Mesenteric fat pad (tissue), 1 donor: ENCODE measurements at places on chromosomes 13 and 19. TPM values are rescaled to one million over a fixed set of nuclear protein-coding genes. Genes with fewer than 3 reads are reported as not detected.

DNA sequence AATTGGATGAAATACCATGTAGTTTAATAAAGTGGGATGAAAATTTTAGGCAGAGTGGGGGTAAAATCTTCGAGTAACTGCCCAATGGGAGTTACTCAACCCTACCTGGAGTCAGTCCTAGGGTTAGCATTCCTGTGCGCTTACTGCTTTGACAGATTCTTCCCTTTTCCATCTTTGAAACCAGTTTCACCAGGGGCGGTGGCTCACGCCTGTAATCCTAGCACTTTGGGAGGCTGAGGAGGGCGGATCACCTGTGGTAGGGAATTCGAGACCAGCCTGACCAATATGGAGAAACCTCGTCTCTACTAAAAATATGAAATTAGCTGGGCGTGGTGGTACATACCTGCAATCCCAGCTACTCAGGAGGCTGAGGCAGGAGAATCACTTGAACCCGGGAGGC, 37.0 kb upstream of the CXCL17 start:
- DNase-seq: no peak

DNA sequence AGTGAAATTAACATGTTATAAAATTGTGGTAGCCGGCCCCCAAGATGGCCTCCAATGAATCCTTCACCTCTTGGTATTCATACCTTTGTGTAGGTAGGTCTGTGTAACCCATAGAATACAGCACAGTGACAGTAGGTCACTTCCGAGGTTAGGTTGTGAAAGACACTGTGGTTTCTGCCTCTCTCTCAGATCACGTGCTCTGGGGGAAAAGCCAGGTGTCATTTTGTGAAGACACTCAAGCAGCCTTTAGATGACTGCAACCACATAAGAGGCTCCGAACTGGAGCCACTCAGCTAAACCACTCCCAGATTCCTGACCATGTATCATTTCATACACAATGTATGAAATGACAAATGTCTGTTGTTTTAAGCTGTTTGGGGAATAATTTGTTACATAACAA, 9.8 kb upstream of the USPL1 start:
- no peak for DNase-seq

DNA sequence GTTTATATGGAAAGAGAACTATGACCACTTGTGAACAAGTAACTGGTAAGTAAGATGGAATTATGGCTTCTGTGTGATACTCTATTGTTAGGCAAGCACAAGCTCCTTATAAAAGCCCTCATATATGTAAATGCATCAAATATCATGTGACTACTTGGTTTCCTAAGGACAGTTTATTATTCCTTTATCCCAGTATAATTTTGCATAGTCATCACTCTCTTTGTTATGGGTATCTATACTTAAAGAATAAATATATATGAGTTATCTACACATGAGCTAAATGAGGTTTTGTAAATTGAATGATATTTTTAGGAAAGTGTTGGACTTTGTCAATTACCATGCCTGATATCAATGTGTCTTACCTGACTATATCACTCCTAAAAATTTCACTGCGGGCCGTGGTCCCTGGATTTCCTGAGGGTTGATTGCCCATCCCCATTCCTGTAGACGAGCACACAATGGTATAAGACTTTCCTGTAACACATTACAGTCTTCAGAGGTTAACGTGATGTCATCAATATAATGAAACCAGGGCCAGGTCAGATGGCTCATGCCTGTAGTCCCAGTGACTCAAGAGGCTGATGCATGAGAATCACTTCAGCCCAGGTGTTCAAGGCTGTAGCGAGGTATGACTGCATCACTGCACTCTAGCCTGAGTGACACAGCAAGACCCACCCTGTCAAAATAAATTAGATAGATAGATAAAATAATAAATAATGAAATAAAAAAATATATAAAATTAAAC, 20.7 kb downstream of the ZNF844 start:
- DNase-seq: no peak

DNA sequence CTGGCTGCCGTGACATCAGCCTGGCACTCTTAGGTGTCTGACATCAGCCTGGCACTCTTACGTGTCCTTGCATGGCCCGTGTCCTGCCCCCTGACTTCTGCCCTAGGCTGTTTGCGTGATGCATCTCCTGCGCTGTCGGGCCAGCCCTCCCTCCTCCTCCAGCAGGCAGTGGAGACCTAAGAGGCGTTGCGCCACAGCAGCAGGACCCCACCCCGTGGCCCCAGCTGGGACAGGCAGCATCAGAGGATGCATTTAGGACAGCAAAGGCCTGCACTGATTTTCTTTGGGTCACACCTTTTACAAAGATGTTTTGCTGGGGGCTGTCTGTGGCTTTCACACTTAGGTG, 65.3 kb downstream of the GPR12 start:
- DNase-seq: peak; percentile 82

GPR183 gene
- 32.6 TPM for total RNA-seq

DNA sequence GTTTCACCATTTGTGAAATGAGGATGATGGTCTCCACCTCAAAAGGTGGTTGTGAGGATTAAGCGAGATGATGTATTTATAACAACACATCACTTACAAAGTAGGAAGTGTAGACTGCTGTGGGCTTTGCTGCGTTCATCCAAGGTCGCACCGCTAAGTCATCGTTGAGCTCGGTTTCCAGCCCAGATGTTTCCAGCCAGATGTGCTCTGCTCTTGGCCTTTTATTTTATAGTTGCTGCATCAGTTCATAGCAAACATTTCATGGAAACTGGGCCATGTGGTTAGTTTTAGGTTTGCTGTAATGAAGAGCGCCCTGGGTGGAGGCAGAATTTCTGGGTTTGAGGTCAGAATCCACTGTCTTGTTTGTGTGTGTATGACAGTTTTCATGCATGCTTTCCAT, 76.5 kb upstream of the RNF113B start:
- no peak for DNase-seq

GRCh38 chr19:4051175-4052101, 15.3 kb downstream of the ZBTB7A start:
- no peak for DNase-seq

GRCh38 chr13:23861310-23861709, 27.9 kb downstream of the MIPEP start:
- no peak for DNase-seq

- peak; percentile 64 for DNase-seq
These were observed 77.8 kb downstream of the TSHZ3 start for GRCh38 chr19:31271306-31271911.

SERP2 gene
- 3.0 TPM for total RNA-seq

DNA sequence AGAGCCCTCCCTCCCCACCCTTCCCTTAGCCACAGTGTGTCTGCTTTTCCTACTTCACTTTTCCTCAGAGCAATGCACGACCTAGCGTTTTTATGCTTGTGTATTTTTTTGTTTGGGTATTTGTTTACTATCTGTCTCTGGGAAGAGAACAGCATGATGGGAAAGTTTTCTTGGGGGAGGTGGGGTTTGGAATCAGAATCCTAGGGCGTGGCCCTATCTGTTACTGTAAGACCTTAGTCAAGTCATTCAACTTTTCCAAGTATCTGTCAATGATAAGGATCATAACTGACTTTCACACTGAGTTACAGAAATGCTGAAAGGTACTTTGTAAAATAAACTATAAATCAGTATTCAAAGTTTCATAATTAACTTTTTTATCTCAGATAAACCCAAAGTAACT, 146.3 kb upstream of the WASF3 start:
- no peak for DNase-seq

- no peak for DNase-seq
These were observed 183.5 kb downstream of the LIG4 start for GRCh38 chr13:108031865-108032264.

DNA sequence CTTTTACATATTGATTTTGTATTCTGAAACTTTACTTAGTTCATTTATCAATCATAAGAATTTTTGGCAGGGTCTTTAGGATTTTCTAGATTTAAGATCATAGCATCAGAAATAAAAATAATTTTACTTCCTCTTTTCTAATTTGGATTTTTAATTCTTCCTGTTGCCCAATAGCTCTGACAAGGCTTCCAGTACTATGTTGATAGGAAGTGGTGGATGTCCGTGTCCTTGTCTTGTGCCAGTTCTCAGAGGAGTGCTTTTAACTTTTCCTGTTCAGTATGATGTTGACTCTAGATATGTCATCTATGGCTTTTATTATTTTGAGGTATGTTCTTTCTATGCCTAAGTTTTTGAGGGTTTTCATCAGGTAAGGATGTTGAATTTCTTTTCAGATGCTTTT, 7.7 kb upstream of the KIR2DL4 start:
- no peak for DNase-seq

- no peak for DNase-seq
These were observed 556.3 kb upstream of the ARGLU1 start for GRCh38 chr13:107124129-107124718.

KLK10 gene
- total RNA-seq: not detected

DNA sequence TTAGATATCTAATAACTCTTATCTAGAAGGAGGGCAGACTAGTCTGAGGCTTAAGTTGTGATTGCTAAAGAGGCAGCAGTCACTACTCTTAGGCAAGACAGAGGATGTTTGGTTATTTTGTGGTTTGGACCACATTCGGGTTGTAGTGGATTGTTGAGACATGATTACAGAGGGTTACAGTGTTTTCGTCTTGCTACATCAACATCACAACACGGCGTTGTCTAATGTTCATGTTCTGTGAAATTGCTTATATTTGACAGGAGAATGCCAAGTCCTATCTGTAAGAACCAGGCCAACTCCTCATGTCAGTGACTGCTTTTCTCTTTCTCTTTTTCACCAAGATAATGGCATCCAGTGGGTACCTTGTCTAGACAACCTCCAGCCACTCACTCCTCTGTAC, 16.8 kb upstream of the TM9SF2 start:
- DNase-seq: no peak

COQ8B gene
- 16.8 TPM for total RNA-seq

DNA sequence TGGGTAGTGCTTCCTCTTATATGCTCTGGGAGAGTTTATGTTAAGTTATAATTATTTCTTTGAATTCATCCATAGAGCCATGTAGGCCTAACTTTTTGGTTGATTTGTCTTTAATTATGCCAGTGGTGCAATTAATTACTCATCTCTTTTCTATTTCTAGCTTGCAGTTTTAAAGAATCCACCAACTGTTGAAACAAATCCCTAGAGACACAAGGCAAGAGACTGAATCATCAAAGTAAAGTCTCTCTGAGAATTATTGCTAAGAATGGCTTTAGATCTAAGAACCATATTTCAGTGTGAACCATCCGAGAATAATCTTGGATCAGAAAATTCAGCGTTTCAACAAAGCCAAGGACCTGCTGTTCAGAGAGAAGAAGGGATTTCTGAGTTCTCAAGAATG, 5.9 kb upstream of the ZNF551 start:
- no peak for DNase-seq

SLC25A41 gene
- total RNA-seq: not detected

MCEMP1 gene
- 9.1 TPM for total RNA-seq
